Activated CD4-positive, alpha-beta T cell treated with anti-CD3 and anti-CD28 coated beads, Interleukin-2, amount 50 U/mL, for 1 hour (primary cell): ENCODE measurements at places on chromosomes 7 and 10.
A peak's percentile ranks its signal among the peaks of the same experiment; 100 is the strongest.

DNA sequence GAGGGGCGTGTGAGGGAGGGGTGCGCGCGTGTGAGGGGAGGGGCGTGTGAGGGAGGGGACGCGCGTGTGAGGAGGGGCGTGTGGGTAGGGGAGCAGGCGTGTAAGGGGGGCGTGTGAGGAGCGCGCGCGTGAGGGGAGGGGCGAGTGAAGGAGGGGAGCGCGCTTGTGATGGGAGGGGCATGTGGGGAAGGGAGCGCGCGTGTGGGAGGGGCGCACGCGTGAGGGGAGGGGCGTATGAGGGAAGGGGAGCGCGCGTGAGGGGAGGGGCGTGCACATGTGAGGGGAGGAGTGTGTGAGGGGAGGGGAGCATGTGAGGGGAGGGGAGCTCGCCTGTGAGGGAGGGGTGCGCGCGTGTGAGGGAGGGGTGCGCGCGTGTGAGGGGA is 19.1 kb downstream of the MXI1 start:
- peak; percentile 87 for DNase-seq

- no peak for DNase-seq
Measured at GRCh38 chr10:63409465-63410027, 56.2 kb downstream of the JMJD1C start.

GRCh38 chr10:30805061-30805460 is 175.5 kb upstream of the LYZL2 start:
- DNase-seq: no peak

DNA sequence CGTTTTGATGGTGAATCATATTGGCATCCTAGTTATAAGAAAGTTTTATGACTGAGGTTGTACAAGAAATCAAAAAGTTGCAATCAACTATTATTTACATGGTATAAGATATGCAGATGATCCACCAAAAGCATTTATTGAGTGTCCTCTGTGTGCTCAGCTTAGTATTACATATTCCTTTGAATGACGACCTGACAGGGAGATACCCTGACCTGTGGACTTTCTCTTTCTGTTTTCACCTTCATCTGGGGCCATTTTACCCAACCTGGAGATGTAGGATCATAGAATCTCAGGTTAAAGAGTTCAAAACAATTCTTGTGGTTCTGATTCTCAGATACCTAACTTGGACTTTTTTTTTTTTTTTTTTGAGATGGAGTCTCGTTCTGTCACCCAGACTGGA is 269.1 kb upstream of the SORCS1 start:
- no peak for DNase-seq

DNA sequence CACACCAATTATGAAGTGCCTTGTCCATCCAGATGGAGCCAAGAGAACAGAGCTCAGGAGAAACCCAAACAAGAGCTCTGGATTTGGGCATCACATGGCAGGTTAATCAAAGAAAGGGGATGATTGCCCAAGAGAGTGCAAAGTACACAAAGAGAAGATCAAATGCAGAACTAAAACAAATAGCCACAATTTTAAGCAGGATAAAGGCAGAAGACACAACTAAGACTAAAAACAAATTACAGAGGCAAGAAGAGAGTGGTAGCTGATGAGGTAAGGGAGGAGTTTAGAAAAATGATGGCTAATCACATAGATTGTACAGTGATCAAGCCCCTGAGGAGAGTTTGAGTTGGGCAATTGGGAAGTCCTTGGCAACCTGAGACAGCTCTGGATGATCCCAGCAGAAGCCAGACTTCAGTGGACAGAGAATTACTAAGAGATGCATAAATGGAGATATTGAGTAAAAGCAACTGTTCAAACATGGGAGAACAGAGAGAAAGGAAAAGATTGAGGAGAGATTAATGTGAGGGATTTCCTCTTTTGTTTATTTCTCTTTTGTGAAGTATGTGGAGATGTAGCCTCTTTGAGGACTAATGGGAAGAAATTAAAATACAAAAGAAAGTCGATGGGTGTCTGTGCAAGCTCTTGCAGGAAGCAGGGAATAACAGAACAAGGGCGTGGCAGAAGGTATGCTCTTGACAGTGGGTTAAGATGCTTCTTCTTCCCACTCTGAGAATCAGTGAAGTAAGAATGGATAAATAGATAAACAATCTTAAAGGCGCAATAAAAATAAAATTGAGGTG is 101.9 kb downstream of the LRRN3 start:
- no peak for DNase-seq

DNA sequence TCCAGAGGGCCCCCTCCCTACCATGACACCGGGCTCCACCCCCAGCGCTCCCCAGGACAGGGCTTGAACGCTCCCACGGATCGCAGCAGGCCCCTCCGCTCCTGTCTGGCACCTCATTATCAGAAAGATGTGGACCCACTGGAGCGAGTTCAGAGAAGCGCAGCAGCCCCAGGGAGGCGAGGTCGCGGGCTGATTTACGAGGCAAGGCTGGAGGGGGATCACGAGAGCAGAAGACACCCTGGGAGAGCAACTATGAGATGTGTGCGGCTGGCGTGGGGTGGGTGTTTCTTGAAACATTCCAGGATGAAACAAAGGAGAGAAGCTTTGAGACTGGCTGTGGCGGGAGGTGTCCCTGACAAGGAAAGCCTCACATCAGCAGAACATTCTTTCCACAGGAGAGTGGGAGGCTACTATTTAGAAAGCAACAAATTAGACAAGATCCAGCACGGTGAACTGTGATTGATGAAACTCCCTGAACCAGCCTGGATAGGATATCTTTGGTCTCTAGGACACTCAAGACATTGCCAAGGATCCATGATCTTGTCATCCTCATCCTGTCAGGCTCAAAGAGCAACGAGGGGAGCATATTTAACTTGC is 66.0 kb downstream of the JCAD start:
- no peak for DNase-seq

GRCh38 chr10:117726596-117727295 is 184.2 kb downstream of the EMX2 start:
- no peak for DNase-seq

- no peak for DNase-seq
Measured at GRCh38 chr10:124240839-124241291, 147.5 kb upstream of the CHST15 start.

DNA sequence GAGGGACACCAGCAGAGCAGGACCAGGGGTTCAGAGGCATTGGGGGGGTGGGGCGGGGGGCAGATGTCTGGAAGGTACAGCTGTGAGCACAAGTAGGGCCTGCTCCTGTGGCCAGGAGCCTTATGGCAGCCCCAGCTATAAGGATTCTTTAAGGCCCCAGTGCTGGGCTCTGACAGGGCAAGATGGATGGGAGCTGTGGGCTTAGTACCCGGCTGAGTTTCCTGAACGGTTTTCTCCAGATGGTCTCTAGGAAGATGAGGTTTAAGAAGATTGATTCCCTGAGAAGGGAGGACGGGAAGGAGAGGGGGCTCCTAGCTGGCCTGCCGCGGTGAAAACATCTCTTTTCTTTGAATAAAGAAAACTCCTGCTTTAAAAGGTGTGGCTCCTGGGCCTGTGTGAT is 30.1 kb upstream of the COMTD1 start:
- no peak for DNase-seq
